ENCODE measurements at places on chromosomes 5 and 9.

DNA sequence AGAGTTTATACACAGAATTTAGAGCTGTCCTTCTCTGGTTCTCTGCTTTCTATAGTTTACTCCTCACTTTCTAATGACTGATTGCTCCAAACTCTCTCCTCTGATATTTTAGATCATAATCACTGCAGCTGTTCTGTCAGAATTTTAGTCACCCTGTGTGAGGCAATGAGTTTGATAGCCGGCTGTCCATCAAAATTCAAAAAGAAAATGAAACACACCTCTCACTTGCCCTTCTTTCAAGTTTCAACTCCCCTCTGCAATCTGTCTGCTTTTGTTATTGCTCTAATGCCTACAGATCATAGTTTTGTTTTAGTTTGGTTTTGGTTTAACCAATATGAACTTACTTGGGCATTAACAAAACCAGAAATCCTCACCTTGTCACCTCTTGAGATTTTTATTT, 23.3 kb upstream of the ABLIM3 start:
- DNase-seq = no peak

- DNase-seq = no peak
Measured at GRCh38 chr5:178346607-178347334, 114.2 kb upstream of the PHYKPL start.

DNA sequence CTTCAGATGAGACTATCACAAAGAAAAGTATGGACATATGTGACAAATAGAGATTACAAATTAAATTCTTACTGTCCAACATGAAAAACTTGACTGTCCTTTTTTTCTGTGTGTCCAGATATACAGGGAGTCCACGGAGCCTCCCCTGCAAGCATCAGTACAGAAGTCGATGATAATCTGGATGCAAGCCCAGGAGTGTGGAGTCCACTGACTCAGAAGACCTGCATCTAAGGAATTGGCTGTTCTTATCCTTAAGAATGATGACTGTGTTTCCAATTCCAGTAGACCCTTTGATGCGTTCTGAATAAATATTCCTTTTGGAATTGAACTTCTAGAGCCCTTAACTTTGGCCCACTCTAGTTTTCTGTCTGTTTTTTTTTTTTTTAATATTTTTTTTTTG, 56.7 kb upstream of the TAF11L2 start:
- peak; percentile 82 for DNase-seq

GRCh38 chr9:73239570-73240265, 88.1 kb downstream of the ANXA1 start:
- no peak for DNase-seq

DNA sequence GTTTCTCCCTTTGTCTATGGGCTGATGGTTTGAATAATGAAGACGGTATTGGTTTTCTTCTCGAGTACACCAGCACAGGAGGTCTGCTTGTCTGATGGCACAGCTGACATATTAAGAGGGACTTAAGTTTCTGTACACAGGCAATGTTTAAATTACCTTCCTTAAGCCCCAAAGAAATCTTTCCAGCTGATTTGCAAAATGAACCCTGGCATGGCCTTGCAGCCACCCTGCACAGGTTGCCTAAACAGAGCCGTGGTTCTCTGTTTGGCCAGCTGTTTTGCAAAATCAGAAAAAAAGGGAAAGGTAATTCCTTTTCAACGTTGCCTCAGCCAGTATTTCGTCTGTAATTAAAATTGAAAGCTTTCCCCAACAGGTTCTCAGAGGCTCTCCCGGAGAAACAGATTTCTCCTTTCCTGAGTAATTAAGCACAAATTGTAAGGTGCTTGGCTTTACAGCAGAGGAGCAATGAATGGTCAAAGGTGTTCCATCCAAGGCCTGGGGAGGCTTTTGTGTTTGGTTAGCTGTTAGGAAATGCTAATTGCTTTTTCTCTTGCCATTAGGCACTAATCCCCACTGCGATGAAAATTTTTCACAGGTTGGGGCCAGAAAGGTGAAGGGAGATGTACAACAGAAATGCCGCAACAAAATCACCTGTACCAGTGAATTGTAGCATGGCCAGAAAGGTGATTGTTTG, 138.9 kb downstream of the RASEF start:
- DNase-seq = no peak

DNA sequence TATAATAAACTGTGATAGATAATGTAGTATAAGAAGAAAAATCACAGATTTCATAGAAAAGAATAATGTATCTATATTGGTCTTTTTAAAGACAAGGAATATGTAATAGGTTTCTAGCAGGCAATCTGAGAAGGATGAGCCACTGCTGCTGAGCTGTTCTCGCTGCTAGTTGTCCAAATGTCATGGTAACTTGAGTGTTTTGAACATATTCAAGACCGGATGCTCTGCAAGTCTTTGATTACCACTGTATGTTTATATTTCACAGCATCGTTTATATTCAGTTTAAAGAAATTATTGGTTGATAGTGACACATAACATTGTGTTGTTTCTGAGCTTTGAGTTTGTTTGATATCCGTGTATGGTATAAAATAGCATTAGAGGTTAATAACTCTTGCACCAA, 9.6 kb downstream of the C5orf47 start:
- DNase-seq = no peak

- DNase-seq = no peak
Measured at GRCh38 chr5:163542771-163543170, 37.4 kb downstream of the MAT2B start.

- DNase-seq = no peak
Measured at GRCh38 chr9:95494022-95494415, 22.8 kb downstream of the PTCH1 start.

DNA sequence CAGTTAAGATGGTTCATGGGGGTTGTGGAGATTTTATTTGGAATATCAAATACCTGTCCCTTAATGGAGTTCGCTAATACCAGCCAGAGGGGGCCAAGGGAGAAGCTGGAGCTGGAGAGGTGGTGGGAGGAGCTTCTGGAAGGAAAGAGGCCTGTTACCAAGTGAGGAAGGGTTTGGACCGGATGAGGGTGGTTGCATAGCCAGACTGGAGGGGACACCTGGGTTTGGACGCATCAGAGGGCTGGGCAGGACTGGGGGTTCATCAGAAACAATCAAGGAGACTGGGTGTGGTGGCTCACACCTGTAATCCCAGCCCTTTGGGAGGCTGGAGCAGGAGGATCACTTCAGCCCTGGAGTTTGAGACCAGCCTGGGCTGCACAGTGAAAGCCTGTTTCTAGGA, 111.8 kb upstream of the IER5L start:
- no peak for DNase-seq

DNA sequence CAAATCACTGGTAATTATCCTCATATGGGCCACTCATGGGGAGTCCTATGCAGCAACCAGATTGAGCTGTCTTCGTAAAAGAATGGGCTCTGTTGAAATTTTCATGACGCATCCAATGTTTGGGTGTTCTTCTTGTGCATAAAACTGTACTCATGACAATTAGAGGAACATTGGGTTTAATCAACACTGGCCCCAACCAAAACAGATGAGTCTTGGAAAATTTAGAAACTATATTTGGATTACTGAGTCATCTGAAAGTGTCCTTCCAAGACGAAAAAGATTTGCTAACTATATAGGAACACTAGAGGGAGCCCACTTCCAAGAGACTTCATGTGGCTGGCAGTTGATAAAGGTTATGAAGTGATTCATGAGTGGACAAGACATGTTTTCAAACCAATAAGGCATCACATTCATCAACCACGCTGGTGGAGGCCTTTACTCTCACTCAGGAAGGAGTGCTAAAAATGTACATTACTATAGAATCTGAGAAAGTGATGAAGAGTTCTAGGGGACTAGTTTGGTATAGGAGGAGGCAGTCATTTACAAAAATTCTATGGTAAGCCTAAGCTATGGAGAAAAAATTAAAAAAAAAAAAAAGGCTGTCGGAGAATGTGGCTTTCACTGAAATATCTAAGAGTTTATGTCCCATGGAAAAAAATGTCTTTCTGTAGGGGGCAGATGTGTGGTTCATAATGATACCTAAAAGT, 313.5 kb downstream of the PRDM9 start:
- no peak for DNase-seq

- DNase-seq = no peak
Measured at GRCh38 chr9:71746023-71746757, 22.1 kb downstream of the CEMIP2 start.

DNA sequence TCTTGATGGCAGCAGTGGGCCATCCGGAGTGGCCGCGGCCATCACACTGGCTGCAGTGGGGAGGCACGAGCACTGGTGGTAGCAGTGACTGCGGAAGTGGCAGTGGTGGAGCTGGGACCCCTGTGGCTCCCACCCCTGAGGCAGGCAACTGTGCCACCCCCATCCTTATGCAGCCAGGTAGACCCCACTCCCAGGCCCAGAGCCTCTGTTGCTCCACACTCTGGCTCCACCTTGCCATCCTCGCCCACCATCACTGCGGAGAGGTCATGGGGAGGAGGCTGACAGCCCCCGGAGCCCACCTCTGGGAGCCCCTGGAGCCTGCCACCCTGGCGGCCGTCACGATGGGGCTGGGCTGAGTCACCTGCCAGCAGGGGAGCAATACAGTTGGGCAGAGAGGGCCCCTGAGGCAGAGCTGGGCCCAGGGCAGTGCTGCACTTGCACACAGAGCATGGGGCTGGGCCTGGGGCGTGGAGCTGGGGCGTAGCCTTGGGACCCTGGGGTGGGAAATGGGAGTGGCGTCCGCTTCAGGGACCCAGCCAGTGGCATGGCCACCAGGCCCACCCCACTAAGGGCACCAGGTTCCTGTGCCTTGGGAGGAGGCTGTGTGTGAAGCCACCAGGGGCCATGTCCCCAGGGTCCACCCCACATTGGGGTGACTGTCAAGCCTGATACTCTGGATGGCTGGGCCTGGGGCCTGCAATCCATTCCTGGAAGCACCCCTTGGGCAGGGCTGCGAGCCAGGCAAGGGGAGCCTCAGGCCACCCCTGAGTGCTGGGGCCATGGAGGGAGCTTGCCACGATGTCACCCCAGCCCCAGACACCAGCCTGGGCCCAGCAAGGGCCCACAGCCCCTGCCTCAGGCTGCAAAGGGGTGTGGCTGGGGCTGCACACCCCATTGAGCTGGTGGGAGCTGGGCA, 7.7 kb downstream of the AMBP start:
- DNase-seq = no peak

- no peak for DNase-seq
Measured at GRCh38 chr5:51034222-51034901, 348.9 kb upstream of the ISL1 start.

GRCh38 chr9:16535555-16535954, 334.9 kb downstream of the BNC2 start:
- DNase-seq = no peak

DNA sequence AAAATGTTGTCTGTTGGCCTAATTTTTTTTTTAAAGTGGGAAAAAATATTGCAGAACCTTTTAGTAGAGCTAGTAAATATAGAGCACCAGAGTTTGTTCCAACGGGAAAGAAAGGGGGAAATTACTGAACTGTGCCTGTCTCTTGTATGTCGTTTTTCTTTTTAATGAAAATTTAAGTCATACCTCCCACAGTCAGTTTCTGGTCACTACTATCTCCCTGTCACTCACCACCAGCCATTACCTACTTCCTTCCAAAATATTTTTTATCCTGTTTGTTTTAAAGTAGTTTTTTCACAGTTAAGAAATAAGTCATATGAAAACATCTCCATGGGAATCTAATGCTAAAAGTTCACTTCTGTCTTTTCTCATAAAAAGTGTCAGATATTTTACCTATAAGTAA, 21.3 kb downstream of the GPR151 start:
- DNase-seq = no peak

DNA sequence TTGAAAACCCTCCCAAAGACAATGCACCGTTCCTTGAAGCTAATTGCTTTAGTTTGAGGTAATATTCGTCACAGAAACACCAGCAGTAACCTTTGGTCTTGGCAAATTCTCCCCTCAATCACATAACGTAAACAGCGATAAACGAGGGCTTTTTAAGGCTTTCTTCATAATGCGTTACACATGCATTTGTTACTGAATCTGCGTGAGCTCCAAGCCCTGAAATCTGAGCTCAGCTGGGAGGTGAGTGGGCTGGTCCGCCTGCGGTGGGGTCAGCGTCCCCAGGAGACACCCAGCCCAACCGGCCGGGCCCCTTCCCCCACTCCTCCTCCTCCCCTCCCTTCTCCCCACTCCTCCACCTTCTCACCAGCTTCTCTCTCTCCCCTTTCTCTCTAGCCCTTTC, 91.1 kb downstream of the BARX1 start:
- no peak for DNase-seq

- DNase-seq = no peak
Measured at GRCh38 chr9:72431036-72431435, 66.0 kb upstream of the ZFAND5 start.

DNA sequence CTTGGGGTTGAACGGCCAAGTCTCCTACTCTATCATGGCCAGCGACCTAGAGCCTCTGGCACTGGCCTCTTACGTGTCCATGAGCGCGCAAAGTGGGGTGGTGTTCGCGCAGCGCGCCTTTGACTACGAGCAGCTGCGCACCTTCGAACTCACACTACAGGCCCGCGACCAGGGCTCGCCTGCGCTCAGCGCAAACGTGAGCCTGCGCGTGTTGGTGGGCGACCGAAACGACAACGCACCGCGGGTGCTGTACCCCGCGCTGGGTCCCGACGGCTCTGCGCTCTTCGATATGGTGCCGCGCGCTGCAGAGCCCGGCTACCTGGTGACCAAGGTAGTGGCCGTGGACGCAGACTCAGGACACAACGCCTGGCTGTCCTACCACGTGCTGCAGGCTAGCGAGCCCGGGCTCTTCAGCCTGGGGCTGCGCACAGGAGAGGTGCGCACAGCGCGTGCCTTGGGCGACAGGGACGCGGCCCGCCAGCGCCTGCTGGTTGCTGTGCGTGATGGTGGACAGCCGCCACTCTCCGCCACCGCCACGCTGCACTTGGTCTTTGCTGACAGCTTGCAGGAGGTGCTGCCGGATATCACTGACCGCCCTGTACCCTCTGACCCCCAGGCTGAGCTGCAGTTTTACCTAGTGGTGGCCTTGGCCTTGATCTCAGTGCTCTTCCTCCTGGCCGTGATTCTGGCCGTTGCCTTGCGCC, 2.0 kb downstream of the PCDHGB5 start:
- DNase-seq = no peak

DNA sequence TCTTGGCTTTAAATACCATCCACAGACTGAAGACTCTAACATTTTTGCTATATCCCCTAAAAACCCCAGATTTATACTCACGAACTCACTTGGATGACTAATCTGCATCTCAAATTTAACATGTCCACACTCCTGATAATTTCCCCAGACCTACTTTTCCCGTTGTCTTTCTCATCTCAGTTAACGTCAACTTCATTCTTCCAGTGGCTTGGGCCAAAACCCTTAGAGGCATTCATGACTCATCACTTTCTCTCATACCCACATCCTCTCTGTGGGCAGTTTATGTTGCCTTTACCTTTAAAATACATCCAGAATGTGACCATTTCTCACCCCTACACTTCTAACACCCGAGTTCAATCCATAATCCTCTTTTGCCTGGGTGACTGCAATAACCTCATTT, 96.7 kb downstream of the EDIL3 start:
- peak; percentile 44 for DNase-seq

GRCh38 chr9:34373749-34374148, 2.9 kb downstream of the MYORG start:
- DNase-seq = no peak

- DNase-seq = peak; percentile 11
Measured at GRCh38 chr9:27247756-27248155, 49.2 kb downstream of the EQTN start.

- DNase-seq = no peak
Measured at GRCh38 chr5:180639287-180639686, 10.1 kb downstream of the FLT4 start.

- no peak for DNase-seq
Measured at GRCh38 chr9:98364086-98364485, 108.6 kb upstream of the TBC1D2 start.
